ENCODE measurements at places on chromosomes 5 and 9.

GRCh38 chr5:4990017-4990416 lies 150.1 kb upstream of the ADAMTS16 start:
- no peak for DNase-seq

DNA sequence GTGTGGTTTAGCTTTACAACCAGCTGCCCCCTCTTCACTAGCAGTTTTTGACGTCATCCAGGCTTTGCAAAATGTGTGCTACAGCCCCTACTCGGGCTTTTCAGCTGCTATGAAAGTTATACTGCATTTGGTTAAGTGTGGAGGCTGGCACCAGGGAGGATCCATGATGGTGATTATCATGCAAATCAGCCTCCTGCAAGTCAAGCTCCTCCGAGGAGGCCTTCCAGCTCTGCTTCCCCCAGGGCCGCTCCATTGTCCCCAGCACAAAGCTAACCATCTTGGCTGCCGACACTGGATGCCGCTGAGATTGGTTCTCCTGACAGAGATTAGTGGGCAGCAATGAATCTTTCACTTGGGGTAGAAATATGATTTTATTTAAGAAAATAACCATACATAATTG lies 159.6 kb downstream of the NR2F1-AS1 start:
- no peak for DNase-seq

- DNase-seq: no peak
Measured at GRCh38 chr5:69032009-69032408, 61.8 kb upstream of the SLC30A5 start.

DNA sequence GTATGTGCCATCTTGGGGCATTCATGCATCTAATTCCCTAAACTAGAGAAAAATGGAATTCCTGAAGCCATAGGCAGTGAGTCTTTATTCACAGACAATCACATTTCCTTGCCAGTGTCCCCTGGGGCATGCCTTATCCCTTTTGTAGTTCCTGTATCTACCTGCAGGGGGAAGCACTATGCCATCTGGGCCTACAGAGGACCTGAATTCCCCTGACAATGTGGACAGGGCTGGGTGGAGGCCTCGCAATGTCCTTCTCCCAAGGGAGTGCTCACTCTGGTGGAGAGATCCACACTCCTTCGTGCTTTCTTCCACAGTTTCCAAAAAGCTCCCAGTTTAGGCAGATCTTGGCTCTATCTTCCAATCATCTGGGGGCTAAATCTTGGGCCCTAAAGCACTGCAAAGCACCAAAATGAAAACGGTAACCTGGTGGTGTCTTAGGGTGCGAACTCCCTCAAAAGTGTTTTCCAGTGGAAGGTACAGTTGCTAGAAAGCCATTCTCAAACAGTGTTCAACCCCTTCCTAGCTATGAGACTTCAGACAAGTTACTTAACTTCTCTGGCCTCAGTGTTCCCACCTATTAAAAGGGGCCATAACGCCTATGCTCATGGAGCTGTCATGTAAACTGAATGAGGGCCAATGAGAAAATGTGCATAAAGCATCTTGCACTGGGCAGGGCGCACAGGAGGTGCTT lies 17.5 kb downstream of the WHRN start:
- peak; percentile 16 for DNase-seq

GRCh38 chr9:33800886-33801285 lies 5.5 kb downstream of the PRSS3 start:
- DNase-seq: no peak

DNA sequence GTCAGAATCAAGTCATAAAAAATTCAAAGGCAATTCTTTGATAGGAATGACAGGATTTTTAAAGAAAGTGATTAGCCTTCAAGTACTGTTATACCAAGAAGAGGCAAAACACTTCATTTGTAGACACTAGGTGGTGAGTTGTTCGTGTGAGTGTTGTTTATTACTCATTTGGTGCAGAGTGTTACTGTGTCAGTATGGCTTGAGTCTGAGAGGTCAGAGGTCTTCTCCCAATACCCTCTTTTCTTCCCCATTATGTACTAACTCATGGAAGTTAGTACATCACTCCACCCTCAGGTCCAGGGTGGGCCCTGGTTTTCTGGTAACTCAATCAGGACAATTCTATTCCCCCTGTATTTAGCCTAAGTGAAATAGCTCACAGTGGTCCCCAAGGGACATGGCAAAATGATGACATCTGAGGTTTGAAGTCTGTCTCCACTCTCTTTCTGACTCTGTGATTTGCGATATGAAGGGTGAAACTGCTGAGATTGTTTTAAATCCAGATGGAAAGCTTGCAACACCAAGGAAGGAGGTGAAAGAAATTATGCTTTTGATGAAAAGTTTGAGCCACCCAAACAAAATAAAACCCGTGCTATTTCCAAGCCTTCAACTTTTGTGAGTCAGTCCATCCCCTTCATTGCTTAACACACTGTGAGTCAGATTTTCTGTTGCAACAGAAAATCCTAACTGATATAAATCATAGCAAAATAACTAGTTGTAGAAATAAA lies 56.8 kb downstream of the NUDT12 start:
- DNase-seq: no peak

GRCh38 chr9:107786561-107786960 lies 297.0 kb upstream of the KLF4 start:
- no peak for DNase-seq

DNA sequence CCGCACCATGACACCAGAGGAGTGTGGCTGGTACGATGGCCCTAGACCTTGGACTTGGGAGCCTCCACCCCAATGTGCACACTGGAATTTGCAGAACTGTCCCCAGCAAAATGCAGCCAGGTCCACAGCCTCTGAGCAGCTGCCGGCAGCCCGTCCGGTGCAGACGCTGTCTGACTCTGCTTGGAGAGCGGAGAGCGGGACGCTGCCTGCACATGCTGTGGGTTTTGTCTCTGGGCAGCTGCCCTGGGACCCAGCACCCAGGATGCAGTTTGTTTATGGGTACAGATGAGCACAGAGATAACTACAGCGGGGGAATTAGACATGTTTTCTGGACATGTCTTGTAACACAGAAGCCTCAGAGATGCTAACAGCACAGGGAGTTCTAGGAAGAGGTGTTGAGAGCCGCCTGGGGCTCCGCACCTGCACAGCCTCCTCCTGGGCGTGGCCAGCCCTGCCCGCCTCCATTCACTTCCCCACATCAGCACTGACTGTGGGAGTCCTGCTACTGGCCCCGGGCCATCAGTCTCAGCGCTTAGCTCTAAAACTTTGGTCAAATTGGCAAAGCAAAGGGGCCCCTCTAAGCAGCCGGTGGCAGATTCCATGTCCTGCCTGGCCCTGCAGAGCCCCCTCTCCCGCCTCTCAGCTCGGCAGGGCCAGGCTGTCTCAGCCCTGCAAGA lies 159.6 kb downstream of the IRX2 start:
- no peak for DNase-seq

GRCh38 chr5:14323466-14323865 lies 180.3 kb downstream of the TRIO start:
- no peak for DNase-seq

GRCh38 chr9:18429070-18429469 lies 44.9 kb upstream of the ADAMTSL1 start:
- DNase-seq: no peak

DNA sequence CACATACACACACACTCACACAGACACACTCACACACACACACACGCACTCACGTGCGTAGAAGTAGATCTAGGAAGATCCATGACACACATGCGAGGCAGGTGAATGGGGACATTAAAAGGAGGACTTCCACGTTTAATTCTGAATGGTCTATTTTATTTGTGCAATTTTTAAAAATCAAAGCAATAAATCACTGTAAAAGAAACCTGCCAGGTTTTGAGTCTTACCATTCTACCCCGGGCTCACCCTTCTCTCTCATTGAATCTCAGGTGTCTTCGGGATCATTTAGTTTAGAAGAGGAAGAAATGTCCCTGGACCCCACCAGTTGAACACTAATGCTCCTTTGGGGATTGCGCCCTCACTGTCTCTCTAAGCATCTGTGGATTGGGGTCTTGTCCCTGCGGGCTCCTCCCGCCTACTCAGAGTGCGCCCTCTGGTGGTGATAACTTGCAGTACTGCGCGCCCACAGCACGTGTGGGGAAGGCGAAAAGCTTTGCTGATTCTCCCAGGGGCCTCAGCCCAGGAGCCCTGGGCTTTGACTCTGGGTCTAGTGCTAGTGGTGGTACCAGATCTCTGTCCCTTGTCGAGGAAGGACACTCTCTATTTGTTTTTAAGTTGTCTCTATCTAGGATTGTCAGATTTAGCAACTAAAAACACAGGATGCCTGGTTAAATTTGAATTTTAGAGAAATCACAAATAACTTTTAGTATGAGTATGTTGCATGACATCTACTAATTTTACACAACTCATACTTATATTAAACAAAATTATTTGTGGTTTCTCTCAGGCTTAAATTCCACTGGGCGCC lies 34.8 kb downstream of the BOD1 start:
- DNase-seq: no peak

- DNase-seq: no peak
Measured at GRCh38 chr5:165272436-165272835, 1767.0 kb downstream of the MAT2B start.

DNA sequence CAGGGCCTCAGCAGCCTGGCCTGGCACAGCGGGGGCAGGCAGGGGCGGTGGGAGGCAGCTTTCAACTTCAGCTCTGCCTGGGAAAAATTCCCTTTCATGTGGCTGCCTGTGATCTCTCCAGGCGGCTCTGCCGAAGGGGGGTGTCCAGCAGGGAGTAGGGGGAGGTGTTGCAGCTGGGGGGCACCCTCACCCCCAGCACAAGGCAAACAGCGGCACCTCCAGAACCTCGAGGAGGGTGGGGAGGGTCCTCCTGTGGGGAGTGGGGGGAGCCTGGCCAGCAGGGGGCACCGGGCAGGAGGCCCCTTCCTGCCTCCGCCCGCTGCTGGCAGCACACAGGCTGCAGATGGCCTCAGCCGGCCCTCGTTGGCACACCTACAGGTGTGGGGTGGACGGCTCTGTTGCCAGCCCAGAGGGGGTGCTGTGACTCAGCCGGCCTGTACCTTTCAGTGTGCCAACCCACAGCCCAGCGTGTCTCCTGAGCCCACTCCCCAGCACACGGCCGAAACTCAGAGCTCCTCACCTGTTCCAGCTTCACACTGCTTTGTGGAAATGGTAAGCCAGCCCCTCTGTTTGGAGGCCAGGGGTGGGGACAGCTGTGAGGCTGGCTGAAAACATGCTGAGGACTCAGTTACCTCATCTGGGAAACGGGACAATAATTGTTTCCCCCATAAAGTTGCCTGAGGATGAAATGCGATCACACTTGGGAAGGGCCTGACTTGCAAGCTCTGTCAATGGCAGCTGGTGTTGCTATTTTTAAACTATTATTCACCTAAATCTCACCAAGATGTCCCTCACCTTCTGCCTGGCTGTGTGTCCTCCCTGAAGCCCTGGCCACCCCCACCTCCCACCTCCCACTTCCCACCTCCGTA lies 37.0 kb downstream of the CXXC5 start:
- no peak for DNase-seq

DNA sequence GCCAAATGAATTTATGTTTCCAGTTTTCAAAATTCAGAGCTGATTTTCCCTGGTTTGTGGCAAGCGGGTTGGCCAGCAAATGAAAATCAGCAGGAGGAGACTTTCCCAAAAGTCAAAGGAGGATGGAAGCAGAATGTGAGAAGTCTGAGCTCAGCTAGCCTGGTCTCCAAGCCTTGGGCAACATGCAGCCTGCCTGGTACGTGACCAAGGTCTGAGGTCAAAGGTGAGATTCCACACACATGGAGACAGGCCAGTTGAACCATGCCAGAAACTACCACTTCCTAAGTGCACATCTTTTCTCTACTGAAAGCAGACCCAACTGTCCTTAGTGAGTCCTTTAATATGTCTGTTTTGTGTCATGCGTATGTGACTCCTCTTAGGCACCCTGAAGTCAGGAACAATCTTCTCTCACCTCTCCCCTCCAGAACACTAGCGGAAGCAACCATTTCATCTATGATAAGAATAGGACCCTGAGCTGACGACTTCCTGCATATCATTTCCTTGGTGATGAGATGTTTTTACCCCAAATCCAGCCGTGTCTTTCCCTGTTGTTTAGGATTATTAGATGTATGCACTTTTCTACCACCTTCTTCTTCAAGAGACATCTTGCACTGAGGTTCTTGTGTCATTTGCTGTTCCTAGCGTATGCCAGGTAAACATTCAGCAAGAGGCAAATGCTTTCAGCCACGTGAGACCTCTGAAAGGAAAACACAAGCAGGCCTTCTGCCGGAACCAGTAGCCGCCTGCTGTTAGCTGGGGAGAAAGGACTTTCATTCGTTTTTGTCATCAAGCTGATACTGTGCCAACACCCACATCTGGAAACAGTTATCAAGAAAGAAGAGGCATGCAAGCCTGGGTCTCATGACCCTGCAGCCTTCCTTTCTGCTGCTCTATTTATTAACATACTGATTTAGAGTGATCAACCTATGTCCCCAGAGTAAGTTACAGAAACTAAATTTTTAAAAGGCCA lies 9.7 kb upstream of the TGFBI start:
- DNase-seq: no peak

DNA sequence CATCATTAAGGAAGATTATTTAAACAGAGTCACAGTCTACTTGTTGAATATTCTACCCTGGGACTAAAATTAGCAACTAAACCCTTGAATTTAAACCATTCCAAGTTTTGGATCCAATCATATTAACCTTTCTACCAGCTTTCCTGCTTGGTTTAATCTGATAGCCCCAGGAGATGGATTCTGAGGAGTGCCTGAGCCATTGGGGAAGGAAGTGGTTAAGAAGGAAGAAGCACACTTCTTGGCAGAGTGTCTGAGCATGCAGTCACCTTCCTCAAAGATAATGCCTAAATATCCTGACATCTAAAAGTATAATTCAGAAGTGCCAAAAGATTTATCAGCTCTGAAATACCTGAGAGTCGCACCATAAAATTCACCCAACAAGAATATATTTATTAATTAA lies 74.1 kb upstream of the SNCAIP start:
- DNase-seq: no peak

GRCh38 chr5:179269781-179270543 lies 75.3 kb downstream of the ADAMTS2 start:
- DNase-seq: no peak

Data from stimulated activated CD8-positive, alpha-beta memory T cell treated with anti-CD3 and anti-CD28 coated beads, Interleukin-15, amount 100 ng/mL, for 4 hours (primary cell).